ENCODE measurements at places on chromosomes 4 and X.

GRCh38 chr4:99405433-99406115 is 29.6 kb downstream of the ADH7 start:
- H3K27ac ChIP-seq, result no peak overlapping the region
- H3K4me1 ChIP-seq, result no peaks in the 10 kb centered on the region
- no peaks in the 10 kb centered on the region for H3K36me3 ChIP-seq

DNA sequence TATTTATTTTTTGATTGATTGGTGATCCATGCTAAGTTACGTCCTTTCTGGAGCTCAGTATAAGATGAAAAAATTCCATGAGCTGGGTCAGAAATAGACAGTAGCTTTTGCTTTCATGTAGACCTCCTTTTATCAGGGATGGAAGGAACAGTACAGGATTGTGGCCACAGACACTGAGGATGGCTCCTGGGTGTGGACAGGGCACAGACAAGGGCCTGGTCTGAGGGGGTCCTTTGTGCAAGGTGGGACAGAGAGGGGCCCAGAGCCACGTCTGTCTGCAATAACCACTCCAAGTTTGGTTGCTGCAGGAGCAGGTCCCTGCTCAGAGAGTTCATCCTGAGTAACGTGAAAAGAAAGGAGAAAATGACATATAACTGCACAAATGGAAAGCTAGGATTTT is 127.1 kb downstream of the ENPP6 start:
- H3K4me1 ChIP-seq, result no peaks in the 10 kb centered on the region
- DNase-seq, result no peak
- H3K27ac ChIP-seq, result no peak overlapping the region
- no peak overlapping the region for H3K4me3 ChIP-seq

DNA sequence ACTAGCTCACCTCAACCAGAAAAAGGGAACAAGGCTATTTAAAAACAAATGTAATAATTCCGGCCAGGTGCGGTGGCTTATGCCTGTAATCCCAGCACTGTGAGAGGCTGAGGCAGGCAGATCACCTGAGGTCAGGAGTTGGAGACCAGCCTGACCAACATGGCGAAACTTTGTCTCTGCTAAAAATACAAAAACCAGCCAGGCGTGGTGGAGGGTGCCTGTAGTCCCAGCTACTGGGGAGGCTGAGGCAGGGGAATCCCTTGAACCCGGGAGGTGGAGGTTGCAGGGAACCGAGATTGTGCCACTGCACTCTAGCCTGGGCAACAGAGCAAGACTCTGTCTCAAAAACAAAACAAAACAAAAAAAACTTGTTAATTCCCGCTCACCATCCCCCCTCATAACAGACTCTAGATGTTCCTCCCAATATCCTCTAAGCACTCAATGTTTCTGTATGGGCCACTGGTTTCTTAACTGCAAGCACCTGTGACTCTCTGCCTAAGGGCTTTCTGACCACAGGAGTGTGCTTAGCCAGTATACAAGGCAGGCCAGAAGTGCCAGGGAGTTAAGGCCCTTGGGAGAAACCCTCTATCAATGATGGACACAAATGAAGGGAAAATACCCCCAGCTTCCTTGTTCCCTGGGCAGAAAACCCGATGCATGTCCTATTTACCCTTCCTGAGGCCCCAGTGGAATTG is 21.0 kb upstream of the THOC2 start:
- no peaks in the 10 kb centered on the region for H3K4me1 ChIP-seq
- H3K36me3 ChIP-seq, result no peaks in the 10 kb centered on the region
- no peak overlapping the region for H3K4me3 ChIP-seq
- H3K27ac ChIP-seq, result no peak overlapping the region
- DNase-seq, result no peak

GRCh38 chrX:123336666-123337065 is 152.6 kb downstream of the GRIA3 start:
- DNase-seq, result no peak
- no peaks in the 10 kb centered on the region for H3K27me3 ChIP-seq
- H3K27ac ChIP-seq, result no peak overlapping the region
- no peaks in the 10 kb centered on the region for H3K36me3 ChIP-seq
- no peak overlapping the region for H3K4me3 ChIP-seq
- H3K4me1 ChIP-seq, result no peaks in the 10 kb centered on the region

DNA sequence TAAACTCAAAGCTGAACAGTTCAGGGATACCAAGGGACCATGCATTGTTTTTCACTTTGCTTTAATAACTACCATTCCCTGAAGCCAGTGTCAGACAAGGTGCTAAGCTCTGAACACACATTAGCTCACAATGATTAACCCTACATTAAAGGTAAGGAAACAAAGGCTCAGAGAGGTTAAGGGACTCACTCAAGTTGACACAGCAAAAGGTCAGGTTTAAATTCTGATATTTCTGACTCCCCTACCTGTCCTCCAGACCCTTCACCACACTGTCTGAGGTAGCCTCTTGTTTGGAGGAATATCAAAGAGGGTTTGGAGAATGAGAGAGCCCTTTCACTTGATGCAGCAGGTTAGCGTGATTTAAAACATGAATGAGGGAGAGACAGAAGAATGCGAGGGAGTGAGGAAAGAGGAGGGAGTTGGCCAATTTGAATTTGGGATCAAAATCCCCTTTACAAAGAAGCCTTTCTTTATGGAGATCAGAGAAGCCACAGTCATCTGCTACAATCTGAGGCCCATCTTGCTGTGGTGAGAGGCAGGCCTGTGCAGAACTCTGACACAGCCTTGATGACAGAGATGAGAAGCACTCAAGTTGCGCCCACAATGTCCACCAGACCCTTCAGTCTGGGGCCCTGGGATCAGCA is 103.5 kb downstream of the FHDC1 start:
- DNase-seq, result no peak
- peaks cover 3% of the 10 kb centered on the region for H3K27me3 ChIP-seq
- H3K27ac ChIP-seq, result no peak overlapping the region
- no peak overlapping the region for H3K4me3 ChIP-seq
- no peaks in the 10 kb centered on the region for H3K4me1 ChIP-seq

DNA sequence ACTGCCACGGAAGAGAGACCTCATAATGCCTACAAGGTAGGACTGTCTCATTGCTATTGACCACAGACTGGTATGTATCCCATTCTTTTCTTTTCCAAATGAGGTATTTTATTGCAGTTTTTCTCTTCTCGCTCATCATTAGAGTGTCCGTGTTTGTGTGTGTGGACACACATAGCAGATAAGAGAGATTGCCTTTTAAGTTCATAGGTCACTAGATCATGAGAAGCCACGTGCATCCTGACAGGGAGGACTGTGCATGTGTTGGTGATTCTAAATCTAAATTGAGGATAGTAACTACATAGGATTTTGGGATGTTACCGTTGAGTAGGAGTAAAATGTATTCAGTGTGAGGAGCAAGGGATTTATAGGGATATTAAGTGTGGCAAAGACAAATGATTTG is 37.3 kb downstream of the HPGD start:
- H3K4me3 ChIP-seq, result no peak overlapping the region
- DNase-seq, result no peak
- H3K27ac ChIP-seq, result no peak overlapping the region

DNA sequence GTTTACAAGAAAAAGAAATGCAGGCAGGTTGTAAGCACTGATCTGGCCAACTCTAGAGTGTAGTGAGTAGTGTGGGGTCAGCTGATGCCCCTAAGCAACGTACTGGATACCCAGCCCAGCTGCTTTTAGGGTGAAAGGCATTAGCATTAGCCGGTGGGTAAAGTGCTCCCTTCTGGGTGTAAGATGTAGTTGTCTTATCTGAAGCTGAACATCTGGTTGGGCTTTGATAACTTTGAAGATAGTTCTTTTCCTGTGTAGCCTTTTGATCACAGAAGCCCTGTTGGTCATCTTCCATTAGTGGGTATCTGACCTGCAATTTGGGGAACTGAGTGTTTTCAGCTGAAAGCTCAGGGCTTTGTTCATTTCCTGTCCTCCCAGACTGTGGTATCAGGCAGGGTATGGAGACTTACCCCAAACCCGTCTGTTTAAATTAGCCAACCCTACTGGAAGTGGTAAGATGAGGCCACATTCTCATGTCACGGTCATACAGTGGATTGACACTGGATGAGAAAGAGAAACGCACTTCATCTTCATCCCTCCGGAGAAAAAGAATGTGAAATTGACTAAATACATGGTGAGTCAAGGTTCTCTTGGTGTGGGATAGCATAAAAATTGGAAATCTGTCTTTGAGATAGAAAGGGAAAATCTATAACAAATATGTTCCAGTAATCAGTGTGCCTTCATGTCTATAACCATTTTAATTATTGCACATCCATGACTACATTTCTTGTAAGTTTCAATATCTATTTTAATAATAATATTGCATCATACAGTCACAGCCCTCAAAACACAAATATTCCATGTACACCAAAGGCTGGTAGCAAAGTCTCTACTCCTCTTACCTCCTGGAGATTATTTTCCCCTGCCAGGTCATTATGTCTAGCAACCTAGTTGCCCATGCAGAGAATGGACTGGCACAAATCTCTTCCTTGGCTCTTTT is 8.7 kb downstream of the RHOH start:
- peak overlapping the region; percentile 92 for H3K27ac ChIP-seq
- H3K4me1 ChIP-seq, result peaks cover 73% of the 10 kb centered on the region
- no peaks in the 10 kb centered on the region for H3K27me3 ChIP-seq
- no peak for DNase-seq
- peaks cover 53% of the 10 kb centered on the region for H3K36me3 ChIP-seq

- no peaks in the 10 kb centered on the region for H3K36me3 ChIP-seq
- no peak overlapping the region for H3K27ac ChIP-seq
Measured at GRCh38 chrX:133294126-133294525, 76.0 kb upstream of the TFDP3 start.

DNA sequence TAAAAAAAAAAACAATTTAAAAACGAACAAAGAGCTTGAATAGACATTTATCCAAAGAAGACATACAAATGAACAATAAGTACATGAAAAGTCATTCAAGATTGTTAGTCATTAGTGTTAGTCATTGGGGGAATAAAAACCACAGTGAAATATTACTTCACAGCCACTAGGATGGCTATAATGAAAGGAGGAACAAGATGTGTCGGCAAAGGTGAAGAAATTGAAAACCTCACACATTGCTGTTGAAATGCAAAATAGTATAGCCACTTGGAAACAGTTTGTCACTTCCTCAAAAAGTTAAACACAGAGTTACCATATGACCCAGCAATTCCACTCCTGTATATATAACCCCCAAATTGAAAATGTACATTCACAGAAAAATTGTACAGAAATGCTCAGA is 45.2 kb upstream of the SLC39A8 start:
- no peak overlapping the region for H3K4me3 ChIP-seq
- DNase-seq, result no peak
- H3K27me3 ChIP-seq, result peaks cover 9% of the 10 kb centered on the region
- H3K27ac ChIP-seq, result no peak overlapping the region
- H3K4me1 ChIP-seq, result no peaks in the 10 kb centered on the region
- no peaks in the 10 kb centered on the region for H3K36me3 ChIP-seq

GRCh38 chr4:110515676-110516075 is 39.7 kb downstream of the ENPEP start:
- H3K4me1 ChIP-seq, result peaks cover 5% of the 10 kb centered on the region
- H3K27me3 ChIP-seq, result peaks cover 6% of the 10 kb centered on the region
- H3K4me3 ChIP-seq, result peak overlapping the region; percentile 94
- no peak for DNase-seq
- no peaks in the 10 kb centered on the region for H3K36me3 ChIP-seq

DNA sequence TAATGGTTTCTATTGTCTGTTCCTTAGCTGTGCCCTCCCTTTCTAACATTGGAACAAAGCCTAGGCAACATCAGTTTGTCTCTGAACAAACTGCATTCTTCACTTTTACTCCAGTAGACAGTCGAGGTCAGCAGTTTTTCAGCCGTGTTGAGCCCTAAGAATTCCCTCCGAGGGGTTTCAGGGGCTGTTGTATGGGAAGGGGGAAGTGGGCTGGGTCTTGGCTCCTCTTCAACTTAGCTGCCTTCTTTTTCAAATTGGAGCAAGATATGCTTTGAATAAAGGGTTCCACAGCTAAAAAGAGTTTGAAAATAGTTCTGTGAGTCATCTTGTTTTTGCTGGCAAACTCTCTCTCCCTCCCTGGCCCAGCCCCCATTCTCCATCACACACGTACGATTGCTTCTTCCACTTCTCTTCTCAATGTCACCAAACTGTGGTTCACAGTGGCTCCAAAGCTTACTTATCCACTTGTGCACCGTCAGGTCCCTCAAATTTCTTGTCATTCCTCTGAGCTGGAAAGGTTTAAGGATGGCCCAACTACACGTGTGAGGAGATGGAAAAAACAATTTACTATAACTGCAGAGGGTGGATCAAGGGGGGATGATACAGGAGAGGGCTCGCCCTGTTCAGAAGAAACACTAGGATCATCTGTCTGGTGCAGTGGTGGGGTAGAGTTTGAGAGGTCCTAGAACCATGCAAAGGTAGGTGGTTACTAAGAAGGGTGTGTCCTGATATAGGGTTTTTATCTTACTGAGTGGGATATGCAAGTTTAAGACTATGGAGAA is 9.2 kb upstream of the MAML3 start:
- H3K4me3 ChIP-seq, result no peak overlapping the region
- no peaks in the 10 kb centered on the region for H3K27me3 ChIP-seq
- peaks cover 12% of the 10 kb centered on the region for H3K4me1 ChIP-seq
- H3K36me3 ChIP-seq, result peaks cover 3% of the 10 kb centered on the region

GRCh38 chrX:155841232-155841631 is 39.9 kb upstream of the VAMP7 start:
- no peak for DNase-seq
- H3K27ac ChIP-seq, result no peak overlapping the region

- no peaks in the 10 kb centered on the region for H3K36me3 ChIP-seq
- no peak for DNase-seq
- no peak overlapping the region for H3K27ac ChIP-seq
- no peaks in the 10 kb centered on the region for H3K4me1 ChIP-seq
Measured at GRCh38 chr4:92516450-92516849, 212.7 kb downstream of the GRID2 start.

- H3K27ac ChIP-seq, result no peak overlapping the region
- no peak overlapping the region for H3K4me3 ChIP-seq
- no peaks in the 10 kb centered on the region for H3K36me3 ChIP-seq
- H3K4me1 ChIP-seq, result peaks cover 9% of the 10 kb centered on the region
- peaks cover 15% of the 10 kb centered on the region for H3K27me3 ChIP-seq
- no peak for DNase-seq
Measured at GRCh38 chrX:153670748-153671588, 2.6 kb downstream of the PNCK start.

- H3K36me3 ChIP-seq, result peaks cover 6% of the 10 kb centered on the region
- no peak within 1 kb of the TSS for H3K27ac ChIP-seq
- H3K4me3 ChIP-seq, result no peak within 1 kb of the TSS
Measured at GRCh38 chr4:5893004-5893580, at the start of gene CRMP1. Gene CRMP1, minus strand, starts transcription at chr4:5893086. Its CDS starts 117 bp downstream, at chr4:5892969.
